ENCODE measurements at places on chromosomes 1 and 21.

GRCh38 chr1:181151378-181152326, 63.2 kb downstream of the IER5 start:
- no peak for DNase-seq

DNA sequence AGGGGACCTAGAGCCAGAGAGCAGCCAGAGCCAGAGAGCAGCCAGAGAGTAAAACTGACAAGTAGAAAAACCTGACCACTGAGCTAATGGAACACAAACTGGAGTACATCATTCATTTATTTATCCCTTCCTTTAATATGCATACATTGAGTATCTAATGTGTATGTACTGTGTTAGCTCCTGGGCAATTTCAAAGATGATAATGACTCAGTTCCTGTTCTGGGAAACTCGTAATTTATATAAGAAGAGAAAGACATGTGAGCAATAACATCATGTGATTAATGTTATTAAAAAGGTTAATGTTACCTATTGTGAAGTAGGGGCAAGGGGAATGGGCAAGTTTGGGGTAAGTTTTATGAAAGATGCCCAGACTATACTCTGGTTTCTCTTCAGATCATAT, 199.9 kb downstream of the TNR start:
- no peak for DNase-seq

DNA sequence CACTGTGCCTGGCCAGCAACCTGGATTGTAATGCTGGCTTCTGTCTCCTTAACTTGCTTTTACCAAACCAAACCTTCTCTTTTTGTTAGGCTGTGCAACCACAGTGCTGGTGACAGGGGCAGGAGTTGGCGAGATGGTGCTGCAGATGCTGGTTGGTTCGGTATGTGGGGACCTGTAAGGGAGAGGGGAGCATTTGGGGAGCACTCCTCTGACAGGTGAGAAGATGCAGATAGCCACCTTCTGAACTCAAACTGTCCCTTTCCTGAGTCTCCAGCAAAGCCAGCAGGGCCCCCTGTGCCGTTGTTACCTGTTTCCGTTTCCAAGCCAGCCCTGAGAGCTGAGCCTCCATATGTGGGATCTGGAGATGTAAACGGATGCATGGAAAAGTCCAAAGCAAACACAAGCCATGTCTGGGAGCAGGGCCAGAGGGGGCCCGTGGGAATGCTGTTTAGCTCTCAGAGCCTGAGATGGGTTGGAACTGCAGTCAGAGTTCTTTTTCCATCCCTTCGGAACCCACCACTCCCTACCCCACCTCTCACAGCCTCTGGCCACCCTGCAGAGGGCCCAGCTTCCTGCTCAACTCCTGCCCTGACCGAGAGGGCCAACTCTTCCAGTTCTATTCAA, 34.0 kb downstream of the ELK4 start:
- no peak for DNase-seq

- no peak for DNase-seq
Measured at GRCh38 chr1:186435336-186435735, 25.6 kb downstream of the PDC start.

DNA sequence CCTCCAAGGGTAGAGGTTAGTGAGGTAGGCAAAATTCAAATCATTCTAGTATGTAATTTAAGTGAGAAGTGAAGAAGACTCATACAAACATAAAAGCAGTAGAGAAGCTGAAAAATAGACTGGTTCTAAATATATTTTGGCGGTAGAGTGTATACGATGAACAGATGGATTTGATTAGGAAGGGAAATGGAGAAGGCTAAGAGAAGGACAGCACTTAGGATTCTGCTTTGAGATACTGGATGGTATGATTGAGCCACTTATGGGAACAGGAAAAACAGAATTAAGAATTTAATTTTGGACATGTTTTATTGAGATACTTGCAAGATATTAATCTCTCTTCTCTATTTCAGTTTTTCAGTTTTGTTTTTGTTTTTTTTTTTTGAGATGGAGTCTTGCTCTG, 60.1 kb downstream of the EPB41 start:
- no peak for DNase-seq
